EH (cell line): ENCODE measurements at places on chromosomes 1 and 21.

DNA sequence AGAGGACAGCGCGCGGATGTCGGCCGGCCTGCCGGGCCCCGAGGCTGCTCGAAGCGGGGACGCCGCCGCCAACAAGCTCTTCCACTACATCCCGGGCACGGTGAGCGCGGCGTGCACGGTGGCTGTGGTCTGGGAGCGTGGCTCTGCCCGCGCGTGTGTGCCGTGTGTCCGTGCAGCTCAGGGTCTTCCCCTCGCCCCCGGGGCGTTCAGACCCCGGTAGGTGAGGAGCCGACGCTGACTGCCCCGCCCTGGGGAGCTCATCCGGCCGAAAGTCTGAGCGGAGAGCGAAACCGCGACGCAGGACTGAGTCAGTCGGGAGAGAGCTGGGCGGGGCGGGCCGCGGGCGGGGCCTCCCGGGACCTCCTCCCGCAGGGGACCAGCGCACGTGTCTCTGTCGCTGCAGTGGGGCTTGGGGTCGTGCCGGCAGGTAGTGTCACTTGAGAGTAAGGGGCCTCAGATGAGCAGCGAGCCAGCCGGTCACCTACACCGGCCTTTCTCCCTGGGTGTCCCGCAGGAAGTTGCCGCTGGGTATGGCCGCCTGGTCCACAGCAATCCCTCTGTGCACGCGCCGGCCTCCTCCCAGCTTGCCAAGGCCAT lies 520 bp downstream of the PLEKHN1 start:
- DNase-seq, result peak; percentile 75

- DNase-seq, result no peak
These were observed 29.0 kb upstream of the ABCG1 start for GRCh38 chr21:42189860-42190485.

DNA sequence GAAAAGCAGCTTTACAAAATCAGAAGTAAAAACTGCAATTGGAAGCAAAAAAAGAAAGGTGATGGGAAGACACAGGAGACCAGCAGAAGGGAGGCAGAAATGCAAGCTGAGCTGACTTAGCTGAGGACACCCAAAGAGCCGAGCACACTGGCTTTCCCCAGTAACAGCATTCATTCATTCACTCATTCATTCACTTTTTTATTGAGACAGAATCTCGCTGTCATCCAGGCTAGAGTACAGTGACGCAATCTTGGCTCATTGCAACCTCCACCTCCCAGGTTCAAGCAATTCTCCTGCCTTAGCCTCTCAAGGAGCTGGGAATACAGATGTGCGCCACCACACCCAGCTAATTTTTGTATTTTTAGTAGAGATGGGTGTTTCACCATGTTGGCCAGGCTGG lies 8.2 kb downstream of the ANGPTL7 start:
- DNase-seq, result no peak

DNA sequence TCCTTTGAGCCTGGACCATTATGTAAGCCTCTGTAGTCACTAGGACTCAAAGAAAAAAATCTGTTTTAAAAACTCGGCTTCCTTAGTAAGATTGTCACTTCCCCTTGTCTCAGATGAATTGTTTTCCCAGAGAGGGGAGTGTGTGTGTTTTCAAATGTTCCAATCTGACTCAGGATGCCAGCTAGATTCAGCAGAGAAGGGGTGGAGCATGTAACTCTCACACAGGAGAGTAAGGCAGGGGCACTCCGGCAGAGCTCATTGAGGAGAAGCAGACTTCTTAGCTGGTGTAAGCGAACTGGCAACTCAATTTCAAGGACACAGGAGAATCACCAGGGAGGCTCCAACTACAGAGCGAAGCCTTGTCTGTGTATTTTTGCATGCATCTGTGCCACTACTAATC lies 623.2 kb downstream of the LMO4 start:
- DNase-seq, result peak; percentile 24

DNA sequence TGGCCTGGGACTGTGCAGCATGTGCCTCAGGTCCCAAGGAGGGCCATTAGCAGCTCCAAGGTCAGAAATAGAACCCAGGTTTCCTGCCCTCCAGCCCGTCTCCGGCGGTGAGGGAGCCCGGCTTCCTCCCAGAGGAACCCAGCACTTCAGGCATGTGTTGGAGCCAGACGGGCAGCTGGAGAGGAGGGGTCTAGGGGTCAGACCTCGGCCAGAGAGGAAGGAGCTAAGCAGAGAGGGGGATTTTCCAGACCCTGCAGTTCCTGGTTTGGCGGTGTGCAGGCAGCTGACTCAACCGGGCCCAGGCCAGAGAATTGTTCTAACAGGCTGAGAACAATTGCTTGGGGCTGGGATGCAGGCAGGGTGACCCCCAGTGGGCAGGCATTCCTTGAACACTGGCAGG lies 37.1 kb downstream of the HSPG2 start:
- DNase-seq, result no peak

- peak; percentile 74 for DNase-seq
These were observed 19.7 kb downstream of the GPSM2 start for GRCh38 chr1:108896146-108897145.

- no peak for DNase-seq
These were observed 55.3 kb upstream of the TARDBP start for GRCh38 chr1:10957133-10957532.

DNA sequence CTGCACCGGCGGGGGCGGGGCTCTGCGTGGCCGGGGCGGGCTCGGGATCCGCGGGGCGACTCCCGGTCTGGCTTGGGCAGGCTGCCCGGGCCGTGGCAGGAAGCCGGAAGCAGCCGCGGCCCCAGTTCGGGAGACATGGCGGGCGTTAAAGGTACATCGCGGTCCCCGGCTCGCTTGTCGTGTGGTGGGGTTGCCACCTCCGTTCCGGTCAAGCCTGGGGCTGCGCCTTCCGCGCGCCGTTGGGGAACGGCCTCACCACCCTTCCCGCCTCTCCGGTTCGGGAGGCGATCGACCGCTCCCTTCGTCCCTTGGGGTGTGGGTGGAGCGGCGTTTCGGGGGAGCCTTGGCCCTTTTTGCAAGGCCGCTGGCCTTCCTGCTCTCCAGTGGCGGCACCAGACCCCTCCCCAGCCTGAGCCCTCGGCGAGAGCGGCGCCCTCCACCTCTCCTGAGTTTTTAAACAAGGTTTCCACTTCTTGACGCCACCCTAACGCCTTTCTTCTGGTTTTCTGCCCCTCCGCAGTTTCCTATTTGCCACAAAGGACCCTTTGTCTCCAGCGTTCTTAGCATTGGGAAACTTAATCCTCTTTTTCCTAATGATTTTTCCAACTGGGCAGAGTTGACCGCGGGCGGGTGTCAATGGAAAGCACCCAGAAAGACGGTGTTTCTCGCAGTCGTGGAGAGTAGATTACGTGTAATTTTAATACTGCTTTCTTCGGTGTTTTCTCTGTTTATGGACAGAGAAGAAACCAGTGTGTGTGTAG lies at the start of the genes LEPR and LEPROT:
Gene LEPR (plus strand): TSS at position 79 of the 761 bp plus-strand sequence. CDS start 144,898 bp downstream, outside the sequence.
Gene LEPROT (plus strand): TSS at position 79 of the 761 bp plus-strand sequence. CDS start 57 bp downstream, at position 136.
- DNase-seq, result no peak

- DNase-seq, result no peak
These were observed 67.7 kb downstream of the SSBP3 start for GRCh38 chr1:54338464-54338863.

- DNase-seq, result no peak
These were observed 11.9 kb upstream of the CFHR4 start for GRCh38 chr1:196875935-196876334.

GRCh38 chr1:87201768-87202167 lies 126.9 kb upstream of the LMO4 start:
- no peak for DNase-seq

DNA sequence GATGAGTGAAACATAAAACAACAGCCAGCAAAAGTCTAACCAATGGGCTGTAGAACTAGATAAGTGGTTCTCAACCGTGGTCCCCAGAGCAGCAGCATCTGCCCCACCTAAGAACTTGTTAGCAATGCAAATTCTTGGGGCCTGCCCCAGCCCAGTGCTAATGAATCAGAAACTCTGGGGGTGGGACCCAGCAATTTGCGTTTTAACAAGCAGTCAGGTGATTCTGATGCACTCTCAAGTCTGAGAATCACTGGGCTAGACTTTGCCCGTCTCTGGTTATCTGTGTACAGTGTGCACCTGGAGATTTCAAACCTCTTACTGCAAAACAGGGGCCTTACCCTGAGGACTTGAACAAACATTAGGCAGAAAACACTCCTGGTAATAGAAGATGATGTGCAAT lies 66.5 kb downstream of the PLXNA2 start:
- DNase-seq, result no peak

- DNase-seq, result peak; percentile 97
These were observed 55.8 kb upstream of the SGIP1 start for GRCh38 chr1:66478116-66478515.
